ENCODE measurements at places on chromosomes 1 and 21. TPM values are rescaled to one million over a fixed set of nuclear protein-coding genes. Genes with fewer than 3 reads are reported as not detected.

DNA sequence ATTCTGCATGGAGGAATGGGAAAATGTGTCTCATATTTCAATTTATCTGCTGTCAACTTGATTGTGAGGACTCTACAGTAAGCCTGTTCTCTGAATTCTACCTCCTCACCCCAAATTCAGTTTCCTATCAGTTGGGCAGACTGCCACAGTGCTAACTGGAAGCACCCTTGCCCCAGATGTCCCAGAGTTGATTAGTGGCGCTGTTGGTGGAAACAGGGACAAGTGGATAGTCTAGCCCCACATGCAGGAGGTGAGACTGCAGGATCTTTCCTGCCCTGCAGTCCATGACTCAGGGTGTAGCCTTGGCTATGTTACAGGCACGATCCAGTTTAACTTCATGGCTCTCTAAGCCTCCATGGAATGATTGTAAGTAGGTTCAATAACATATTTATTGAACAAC lies 22.1 kb downstream of the ADAM30 start:
- no peaks in the 10 kb centered on the region for H3K27me3 ChIP-seq
- no peaks in the 10 kb centered on the region for H3K36me3 ChIP-seq
- no peak for DNase-seq

The C1orf185 gene
- not detected for total RNA-seq

GRCh38 chr1:162502077-162502476 lies 4.5 kb downstream of the UHMK1 start:
- no peak overlapping the region for H3K4me3 ChIP-seq
- no peak overlapping the region for H3K27ac ChIP-seq
- peaks cover 34% of the 10 kb centered on the region for H3K4me1 ChIP-seq
- H3K36me3 ChIP-seq = no peaks in the 10 kb centered on the region
- no peak for DNase-seq

GRCh38 chr1:185862235-185862634 lies 128.0 kb downstream of the HMCN1 start:
- no peaks in the 10 kb centered on the region for H3K27me3 ChIP-seq
- no peak overlapping the region for H3K27ac ChIP-seq

GRCh38 chr1:191589536-191589935 lies 568.7 kb upstream of the RGS18 start:
- DNase-seq = no peak
- no peaks in the 10 kb centered on the region for H3K27me3 ChIP-seq
- H3K27ac ChIP-seq = no peak overlapping the region
- no peaks in the 10 kb centered on the region for H3K36me3 ChIP-seq
- no peaks in the 10 kb centered on the region for H3K4me1 ChIP-seq

The PLA2G2A gene
- total RNA-seq = 509 TPM
